ENCODE measurements at places on chromosomes 12 and 14.

GRCh38 chr12:107386569-107386968 lies 293.2 kb upstream of the CRY1 start:
- no peak for DNase-seq

DNA sequence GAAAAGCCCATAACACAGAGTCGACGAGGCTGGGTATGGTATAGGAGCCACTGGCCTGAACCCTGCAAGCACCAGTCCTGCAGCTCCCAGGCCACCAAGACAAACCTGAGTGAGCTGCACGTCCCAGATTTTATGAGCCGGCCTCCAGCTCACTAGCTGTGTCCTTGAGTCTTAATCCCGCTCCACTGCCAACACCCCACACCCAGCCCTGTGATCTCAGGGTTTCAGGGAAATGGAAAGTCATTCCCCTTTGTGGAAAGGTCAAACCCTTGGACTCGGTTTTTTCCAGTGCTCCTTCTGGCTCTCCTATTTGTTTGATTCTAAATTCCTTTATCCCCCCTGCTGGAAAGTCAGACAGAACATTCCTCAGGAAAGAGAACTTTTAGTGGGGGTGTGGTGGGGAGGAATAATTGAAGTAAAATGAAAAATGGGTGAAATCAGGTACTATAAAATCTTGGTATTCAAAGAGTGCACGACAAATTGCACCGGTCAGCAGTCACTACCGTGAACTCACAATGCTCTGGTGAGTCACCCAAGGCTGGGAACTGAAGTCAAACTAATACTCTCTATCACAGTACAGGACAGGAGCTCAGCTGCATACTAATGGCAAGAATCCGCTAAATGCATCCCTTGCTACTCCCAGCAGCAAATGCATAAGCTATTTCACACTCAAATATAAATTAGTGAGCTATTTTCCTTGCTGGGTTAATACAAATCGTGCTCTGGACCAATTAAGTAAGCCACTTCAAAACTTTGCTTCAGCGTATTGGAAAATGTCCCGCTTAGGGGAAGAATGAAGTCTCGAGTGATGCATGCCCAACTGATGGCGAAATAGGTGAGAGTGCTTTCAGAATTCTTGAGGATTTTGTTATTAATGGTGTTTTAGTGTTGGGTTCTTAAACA lies 9.0 kb downstream of the PITPNM2 start:
- DNase-seq, result no peak

- DNase-seq, result no peak
Observed at GRCh38 chr14:104595116-104595675, 9.4 kb downstream of the TMEM179 start.

- DNase-seq, result no peak
Observed at GRCh38 chr12:121403721-121404120, 3.8 kb downstream of the RNF34 start.

GRCh38 chr12:30533558-30534265 lies 162.0 kb downstream of the IPO8 start:
- DNase-seq, result no peak

GRCh38 chr14:90495357-90496276 lies 98.8 kb downstream of the CALM1 start:
- DNase-seq, result peak; percentile 21

- no peak for DNase-seq
Observed at GRCh38 chr12:65081496-65081895, 39.6 kb downstream of the WIF1 start.

GRCh38 chr12:15931590-15932053 lies 20.5 kb downstream of the DERA start:
- DNase-seq, result no peak

DNA sequence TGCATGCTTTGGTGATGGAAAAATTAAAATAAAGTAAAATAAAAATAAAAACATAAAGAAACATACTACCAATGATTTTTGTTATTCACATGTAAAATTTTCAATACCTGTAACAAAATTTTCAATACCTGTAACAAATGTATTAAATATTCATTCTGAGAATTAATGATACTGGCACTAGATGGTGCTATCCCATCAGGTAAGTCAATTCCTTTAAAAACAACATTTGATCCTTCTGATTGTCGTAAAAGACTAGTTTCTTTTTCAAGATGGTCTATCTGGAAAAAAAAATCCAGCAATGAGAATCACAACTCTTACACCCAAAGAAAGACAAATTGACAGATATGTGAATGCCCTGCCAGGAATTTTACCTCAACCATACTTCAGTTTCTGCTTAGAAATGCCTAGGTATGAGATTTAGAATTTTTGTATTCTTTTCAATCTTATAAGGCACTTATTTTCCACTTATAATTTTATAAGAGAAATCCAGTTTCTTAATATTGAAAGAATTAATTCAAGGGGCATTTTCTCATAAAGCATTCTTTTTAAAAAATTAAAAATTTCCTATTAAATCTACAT lies 30.7 kb downstream of the CEP290 start:
- no peak for DNase-seq

DNA sequence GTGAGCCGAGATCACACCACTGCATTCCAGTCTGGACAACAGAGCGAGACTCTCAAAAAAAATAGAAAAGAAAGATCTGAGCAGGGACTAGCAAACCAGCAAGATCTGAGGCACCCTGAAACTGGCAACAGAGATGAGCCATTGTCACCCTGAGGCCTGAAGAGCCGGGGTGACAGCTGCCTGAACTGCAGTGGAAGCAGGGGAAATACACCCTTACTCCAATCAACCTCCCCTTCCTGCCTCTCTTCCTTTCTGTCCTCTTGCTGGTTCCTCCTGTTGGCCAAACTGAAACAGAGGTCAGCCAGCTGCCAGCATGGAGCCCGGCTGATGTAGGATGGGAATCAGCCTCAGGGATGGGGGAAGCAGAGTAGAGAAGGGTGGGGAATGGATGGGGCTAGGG lies 192.0 kb downstream of the CHST11 start:
- DNase-seq, result no peak

DNA sequence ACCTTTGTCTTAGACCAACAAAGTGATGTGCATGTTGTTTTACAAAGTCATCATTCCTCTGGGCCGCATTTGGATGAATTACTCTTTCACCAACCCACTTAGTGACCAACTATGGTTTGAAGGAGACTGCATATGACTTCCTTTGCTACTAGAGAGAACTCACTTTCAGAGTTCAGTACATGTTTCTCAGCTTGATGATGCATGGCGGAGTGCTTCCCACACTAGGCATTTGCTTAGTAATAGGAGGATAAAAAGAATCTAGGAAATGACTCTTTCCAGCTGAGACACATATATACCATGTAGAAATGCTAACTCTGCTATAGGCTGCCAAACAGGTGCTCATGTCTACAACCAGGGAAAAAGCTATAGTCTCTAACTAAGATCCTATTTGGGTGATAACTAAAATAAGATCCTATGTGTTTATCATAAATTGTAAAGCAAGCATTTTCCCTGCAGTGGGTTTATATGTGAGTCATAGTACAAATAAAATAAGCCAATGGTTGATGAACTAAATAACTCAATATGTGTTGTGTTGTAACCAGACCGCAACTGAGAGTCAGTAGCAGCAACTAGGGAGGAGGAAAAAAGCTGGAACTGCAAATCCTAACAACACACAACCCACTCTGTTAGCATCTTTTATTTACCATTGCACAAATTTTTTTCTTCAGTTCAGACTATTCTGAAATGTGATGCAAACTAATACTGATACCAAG lies 87.2 kb downstream of the TSPAN8 start:
- DNase-seq, result no peak

DNA sequence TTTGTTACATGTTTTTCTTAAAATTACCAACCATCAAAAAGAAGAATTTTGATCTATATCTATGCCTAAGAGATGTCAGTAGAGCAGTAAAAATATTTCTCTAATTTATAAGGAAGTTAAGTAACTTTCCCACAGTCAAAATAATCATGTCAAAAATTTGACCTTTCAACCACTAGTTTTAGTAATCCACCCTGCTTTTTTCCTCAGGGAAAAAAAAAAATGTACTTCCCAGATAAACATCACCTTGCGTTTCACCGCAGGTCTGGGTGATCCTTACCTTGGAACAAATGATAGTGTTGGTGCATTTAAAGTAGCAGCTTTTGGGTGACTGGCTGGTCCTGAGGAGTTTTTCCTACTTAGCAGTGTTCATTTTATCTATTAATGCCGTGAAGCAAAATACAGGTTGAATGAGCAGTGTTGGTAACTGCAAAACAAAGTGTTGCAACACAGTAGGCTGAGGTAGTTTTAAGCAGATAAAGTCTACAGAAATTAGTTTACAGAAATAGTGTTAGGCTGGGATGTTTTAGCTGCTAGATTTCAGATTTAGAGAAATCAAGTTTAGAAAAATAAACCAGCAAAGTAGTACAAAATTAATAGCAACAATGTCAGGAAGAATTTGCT lies 137.2 kb upstream of the DNM1L start:
- no peak for DNase-seq

DNA sequence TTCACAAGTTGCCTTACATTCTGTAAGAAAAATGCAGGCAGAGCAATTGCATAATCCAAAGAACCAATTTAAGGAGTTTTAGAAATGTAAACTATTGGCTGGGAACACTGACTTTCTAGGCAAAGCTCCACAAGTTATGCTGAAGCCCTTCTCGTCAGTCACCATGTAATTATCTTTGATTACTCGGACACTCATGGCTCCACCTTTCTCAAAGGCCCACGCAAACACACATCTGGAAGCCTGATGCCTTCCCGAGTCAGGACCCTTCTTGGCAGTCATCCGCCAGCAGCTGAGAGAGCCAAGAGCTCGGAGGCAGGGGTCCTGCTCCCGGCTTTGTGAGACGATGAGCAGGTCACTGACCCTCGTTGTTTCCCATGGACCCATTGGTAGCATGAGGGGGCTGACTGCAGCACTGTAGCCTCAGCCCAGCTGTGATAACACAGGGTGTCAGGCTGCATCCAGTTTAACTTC lies 202.2 kb downstream of the TMEM132D start:
- DNase-seq, result no peak

DNA sequence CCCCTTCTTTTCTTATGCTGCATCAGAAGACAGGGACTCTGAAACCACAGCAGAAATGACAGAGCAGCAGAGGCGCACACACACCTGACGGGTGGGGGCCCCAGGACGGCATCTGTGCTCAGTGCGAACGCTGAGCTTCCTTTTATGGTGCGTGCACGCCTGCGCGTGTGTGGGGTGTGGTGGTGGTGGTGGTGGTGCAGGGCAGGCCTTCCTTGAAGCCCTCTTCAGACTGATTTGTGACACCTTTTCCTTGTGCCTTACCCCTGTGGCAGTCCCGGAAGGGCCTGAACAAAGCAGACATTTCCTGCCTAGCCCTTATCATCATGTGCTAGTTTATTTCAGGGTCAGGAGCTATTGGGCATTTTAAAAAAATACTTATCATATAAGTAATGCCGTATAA lies 75.7 kb downstream of the TSPAN9 start:
- no peak for DNase-seq

DNA sequence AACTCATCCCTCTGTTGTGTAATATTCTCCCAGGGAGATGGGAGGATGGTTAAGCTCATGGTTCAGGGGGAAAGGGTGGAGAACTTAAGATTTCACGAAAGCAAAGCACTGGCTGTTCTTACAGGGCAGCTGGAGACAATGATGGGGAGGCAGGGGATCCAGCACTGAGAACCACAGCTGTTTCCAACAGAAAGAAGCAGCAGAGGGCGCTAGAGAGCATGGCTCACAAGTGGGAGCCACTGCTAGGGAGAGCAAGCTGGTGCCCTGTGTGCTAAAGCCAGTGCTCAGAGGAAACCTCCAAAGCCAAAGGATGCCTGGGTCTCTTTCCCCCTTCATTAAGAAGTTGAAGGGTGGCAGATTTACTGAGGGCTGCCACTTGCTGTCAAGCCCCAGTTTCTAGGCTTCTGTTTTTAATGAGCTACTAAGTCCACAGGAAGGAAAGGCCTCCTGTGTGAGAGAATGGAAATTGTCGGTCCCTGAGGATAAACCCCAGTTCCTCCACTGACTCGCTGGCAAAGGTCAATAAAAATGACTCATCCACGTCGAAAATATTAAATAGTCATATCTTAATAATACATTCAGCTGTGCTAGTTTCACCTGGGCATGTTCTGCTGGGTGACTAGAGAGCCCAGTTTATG lies 199.7 kb downstream of the ANO2 start:
- peak; percentile 16 for DNase-seq

- DNase-seq, result no peak
Observed at GRCh38 chr12:42968426-42968825, 378.9 kb upstream of the PRICKLE1 start.

- DNase-seq, result no peak
Observed at GRCh38 chr12:2960996-2961616, 1.9 kb downstream of the TEAD4 start.

DNA sequence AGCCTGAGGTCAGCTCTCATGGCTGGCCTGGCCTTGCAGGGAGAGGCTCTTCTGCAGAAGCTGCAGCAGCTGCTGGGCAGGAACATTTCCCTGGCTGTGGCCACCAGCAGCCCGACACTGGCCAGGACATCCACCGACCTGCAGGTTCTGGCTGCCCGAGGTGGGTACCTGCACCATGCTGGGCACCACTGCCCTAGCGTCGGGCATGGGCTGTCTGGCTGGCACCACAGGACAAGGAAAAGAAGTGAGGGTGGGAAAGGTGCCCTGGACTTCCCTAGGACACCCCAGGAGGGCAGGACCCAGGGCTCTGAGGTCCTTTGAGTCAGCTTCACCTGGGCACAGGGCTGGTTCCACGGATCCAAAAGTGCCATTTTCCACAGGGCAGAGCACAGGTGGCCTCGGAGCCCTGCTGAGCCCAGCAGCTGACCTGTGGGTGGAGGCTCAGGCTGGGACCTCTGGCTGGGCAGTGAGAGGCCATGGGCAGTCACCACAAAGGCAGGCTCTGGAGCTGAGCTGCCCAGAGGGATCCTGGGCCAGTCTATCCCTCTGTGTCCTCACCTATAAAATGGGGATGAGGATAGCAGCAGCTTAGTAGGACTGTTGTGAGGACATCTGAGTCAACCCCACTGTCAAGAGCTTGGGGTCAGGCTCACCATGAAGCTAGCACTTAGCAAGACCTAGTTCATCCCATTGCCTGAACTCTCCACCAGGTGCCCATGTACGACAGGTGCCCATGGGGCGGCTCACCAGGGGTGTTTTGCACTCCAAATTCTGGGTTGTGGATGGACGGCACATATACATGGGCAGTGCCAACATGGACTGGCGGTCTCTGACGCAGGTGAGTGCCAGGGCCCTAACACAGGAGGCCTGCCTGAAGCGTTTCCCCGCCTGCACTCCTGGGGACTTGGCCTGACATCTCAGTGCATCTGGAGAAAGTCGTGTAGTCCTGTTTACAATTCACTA lies 4.9 kb downstream of the PLD4 start:
- no peak for DNase-seq

DNA sequence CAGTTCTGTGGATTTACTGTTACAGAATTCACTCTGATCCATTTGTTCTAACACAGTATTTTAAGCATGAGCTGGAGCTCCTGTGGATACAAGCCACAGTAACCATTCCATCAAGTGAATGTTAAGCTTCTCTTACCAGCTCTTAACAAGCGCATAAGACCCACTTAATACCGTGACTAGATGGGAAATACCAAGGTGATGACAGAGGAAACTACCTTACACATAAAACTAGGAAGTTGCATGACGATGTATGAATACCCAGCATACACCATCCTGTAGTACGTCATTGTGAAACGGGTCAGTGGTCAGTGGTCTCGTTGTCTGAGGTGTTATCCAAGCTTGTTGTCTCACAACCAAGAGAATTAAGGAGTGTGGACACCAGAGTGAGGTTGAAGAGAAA lies 2.0 kb upstream of the GALC start:
- DNase-seq, result no peak

- DNase-seq, result no peak
Observed at GRCh38 chr12:12786351-12786705, 869 bp downstream of the APOLD1 start.

- DNase-seq, result no peak
Observed at GRCh38 chr12:58844161-58844560, 76.1 kb downstream of the LRIG3 start.

Measured in activated CD4-positive, alpha-beta T cell treated with anti-CD3 and anti-CD28 coated beads, Interleukin-2, amount 50 U/mL, for 4 hours (primary cell).